Activated gamma-delta T cell treated with Interleukin-2 at 50 U/mL for 16 hours (primary cell): ENCODE measurements at places on chromosomes 13 and 19.

- no peak for DNase-seq
Measured at GRCh38 chr19:38710928-38711725, 33.1 kb downstream of the CAPN12 start.

- no peak for DNase-seq
Measured at GRCh38 chr13:113607889-113608635, 23.5 kb downstream of the TFDP1 start.

DNA sequence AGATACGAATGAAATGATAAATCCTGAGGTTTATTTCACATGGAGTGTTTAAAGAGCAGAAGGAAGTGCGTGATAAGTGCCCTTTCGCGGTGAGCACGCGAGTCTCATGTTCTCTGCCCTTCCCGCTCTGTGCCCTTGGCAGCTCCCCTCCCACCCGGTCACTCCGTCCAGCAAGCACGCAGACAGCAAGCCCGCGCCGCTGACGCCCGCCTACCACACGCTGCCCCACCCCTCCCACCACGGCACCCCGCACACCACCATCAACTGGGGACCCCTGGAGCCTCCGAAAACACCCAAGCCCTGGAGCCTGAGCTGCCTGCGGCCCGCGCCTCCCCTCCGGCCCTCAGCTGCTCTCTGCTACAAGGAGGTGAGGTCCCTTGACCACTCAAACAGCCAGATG, 37.4 kb upstream of the TEX29 start:
- DNase-seq: no peak

DNA sequence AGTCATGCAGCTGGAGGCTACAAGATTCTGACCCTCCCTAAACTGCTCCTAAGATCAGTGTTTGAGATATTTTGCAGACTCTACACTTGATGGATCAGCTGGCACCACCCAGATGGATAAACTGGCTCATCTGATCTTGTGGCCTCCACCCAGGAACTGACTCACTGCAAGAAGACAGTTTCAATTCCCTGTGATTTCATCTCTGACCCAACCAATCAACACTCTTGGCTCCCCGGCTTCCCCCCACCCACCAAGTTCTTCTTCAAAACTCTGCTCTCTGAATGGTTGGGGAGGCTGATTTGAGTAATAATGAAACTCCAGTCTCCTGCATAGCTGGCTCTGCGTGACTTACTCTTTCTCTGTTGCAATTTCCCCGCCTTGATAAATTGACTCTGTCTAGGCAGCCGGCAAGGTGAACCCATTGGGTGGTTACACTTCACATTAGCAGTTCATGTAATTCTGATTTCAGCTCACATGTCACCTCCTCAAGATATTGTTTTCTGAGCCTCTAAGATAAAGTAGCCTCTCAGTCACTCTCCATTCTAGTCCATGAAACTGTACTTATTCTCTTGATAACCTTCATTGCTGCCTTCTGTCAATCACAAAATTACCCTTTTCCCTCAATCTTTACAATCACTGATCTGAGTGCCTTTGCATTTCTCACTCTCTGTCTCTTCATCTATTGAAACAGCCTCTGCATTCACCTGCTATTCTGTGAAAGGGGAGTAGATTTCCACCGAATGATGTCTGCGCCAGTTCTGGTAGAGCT, 9.9 kb upstream of the FPR3 start:
- DNase-seq: no peak

GRCh38 chr19:53808710-53809125, 15.4 kb downstream of the NLRP12 start:
- DNase-seq: no peak

GRCh38 chr19:18306209-18306887, 16.5 kb downstream of the LSM4 start:
- DNase-seq: no peak

GRCh38 chr13:98761126-98761985, 8.9 kb upstream of the SLC15A1 start:
- no peak for DNase-seq
